ENCODE measurements at places on chromosomes 1 and 21. TPM values are rescaled to one million over a fixed set of nuclear protein-coding genes. Genes with fewer than 3 reads are reported as not detected.

The CAPN9 gene
- total RNA-seq, result not detected

The BTBD8 gene
- total RNA-seq, result 6.0 TPM

The DDX20 gene
- 27.0 TPM for total RNA-seq

- DNase-seq, result no peak
Measured at GRCh38 chr1:25113086-25113485, 119.2 kb downstream of the SYF2 start.

DNA sequence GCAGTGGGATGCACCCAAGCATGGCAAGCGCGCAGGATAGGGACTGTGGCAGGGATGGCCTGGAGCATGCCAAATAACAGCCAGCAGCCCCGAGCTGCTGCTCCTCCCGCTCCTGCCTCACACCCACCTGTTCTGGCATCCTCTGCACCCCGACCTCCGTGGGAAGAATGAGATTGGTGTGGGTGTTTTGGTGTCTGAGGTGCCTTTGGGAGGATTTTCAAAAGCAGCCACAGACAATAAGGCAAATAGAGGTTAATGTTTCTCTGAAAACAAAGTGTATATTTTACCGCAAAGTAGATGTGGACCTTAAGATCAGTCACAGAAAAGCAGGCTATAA lies 35.5 kb downstream of the IGFN1 start:
- DNase-seq, result no peak

GRCh38 chr21:46594276-46594675 lies 10.6 kb downstream of the S100B start:
- DNase-seq, result peak; percentile 5

GRCh38 chr1:230057681-230058565 lies 9.1 kb upstream of the GALNT2 start:
- no peak for DNase-seq

The REG4 gene
- total RNA-seq, result not detected

The ATP1A4 gene
- 0.10 TPM for total RNA-seq

The STMN1 gene
- total RNA-seq, result 179 TPM

The C1orf115 gene
- not detected for total RNA-seq

The GBP6 gene
- total RNA-seq, result 0.16 TPM

- no peak for DNase-seq
Measured at GRCh38 chr1:26844424-26845196, 18.1 kb downstream of the ZDHHC18 start.

The FNDC7 gene
- not detected for total RNA-seq

- DNase-seq, result no peak
Measured at GRCh38 chr1:101237229-101237837, 514 bp downstream of the S1PR1 start.

DNA sequence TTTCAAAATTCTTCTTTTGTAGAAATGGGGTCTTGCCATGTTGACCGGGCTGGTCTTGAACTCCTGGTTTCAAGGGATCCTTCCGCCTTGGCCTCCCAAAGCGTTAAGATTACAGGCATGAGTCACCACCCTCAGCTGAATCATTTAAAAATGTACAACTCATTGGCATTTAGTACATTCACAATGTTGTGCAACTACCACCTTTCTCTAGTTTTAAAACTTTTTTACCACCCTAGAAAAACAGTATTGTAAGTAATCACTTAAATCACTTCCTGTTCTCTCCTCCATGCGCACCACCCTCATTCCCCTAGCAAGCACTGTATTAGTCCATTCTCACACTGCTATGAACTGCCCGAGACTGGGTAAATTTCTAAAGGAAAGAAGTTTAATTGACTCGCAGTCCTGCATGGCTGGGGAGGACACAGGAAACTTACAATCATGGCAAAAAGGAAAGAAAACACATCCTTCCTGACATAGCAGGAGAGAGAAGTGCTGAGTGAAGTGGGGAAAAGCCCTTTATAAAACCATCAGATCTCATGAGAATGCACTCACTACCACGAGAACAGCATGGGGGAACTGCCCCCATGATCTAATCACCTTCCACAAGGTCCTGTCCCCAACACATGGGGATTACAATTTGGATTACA lies 14.4 kb upstream of the THEM5 start:
- no peak for DNase-seq

- peak; percentile 20 for DNase-seq
Measured at GRCh38 chr1:151011154-151011850, 3.1 kb downstream of the PRUNE1 start.

DNA sequence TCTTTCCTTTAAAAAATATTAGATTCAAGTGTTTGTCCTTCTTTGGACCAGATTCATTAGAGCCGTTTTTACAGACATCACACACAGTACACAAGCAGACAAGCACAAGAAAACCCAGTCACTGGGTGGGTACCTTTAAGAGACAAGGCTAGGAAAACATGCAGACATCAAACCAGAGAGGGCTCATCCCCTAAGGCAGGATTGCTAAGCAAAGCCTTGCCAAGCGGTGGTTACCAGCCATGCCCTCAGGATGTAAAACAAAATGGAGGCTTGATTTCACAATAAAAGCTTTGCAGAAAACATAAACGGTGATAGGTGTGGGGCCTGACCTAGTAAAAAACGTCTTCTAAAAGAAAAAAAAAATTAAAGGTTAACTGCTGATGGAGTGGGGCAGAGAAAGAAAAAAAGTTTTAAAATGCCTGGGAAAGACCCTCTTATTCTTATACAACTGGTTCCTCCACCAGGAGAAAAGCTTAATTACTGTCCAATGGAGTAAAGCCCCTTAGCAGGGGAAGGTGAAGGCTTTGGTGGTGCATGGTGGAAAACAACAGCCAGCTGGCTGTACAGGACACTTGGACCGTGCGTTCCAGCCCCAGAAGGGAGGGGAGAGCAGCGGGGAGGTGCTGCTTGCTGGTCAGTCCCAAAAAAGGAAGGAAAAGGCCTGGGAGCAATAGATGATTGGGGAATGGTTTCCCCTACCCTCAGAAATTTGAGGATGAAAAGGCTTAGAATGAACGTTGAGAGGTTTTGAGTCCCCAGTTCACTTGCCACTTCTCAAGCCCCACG lies 30.4 kb upstream of the FMO1 start:
- no peak for DNase-seq
